Glomerular endothelial cell (primary cell): ENCODE measurements at places on chromosomes 1 and 21. TPM values are rescaled to one million over a fixed set of nuclear protein-coding genes. Genes with fewer than 3 reads are reported as not detected.

Gene AGT
- total RNA-seq = not detected in 2 replicates

Gene CDCA8
- total RNA-seq = 4.2 and 12.0 TPM in 2 replicates

Gene CELA2A
- not detected in 2 replicates for total RNA-seq

Gene THEM5
- total RNA-seq = not detected in 2 replicates

Gene MAP7D1
- total RNA-seq = 234 and 282 TPM in 2 replicates

Gene ADORA1
- total RNA-seq = 8.6 TPM in 1 of 2 replicates, not detected in the other

Gene ELAPOR1
- total RNA-seq = 0.29 and 0.41 TPM in 2 replicates

Gene BRDT
- total RNA-seq = not detected in 2 replicates

Gene FRRS1
- 1.2 and 2.1 TPM in 2 replicates for total RNA-seq

Gene CCDC30
- 0.34 and 0.64 TPM in 2 replicates for total RNA-seq
